ENCODE measurements at places on chromosomes 2 and 18.

GRCh38 chr2:38982498-38982897 is 92.8 kb downstream of the ARHGEF33 start:
- no peak for DNase-seq

- no peak for DNase-seq
These were observed 156.0 kb downstream of the TANC1 start for GRCh38 chr2:159124441-159124911.

- no peak for DNase-seq
These were observed 104.4 kb upstream of the SALL3 start for GRCh38 chr18:78875016-78875777.

- no peak for DNase-seq
These were observed 115.6 kb downstream of the PPP1R1C start for GRCh38 chr2:182101263-182101662.

DNA sequence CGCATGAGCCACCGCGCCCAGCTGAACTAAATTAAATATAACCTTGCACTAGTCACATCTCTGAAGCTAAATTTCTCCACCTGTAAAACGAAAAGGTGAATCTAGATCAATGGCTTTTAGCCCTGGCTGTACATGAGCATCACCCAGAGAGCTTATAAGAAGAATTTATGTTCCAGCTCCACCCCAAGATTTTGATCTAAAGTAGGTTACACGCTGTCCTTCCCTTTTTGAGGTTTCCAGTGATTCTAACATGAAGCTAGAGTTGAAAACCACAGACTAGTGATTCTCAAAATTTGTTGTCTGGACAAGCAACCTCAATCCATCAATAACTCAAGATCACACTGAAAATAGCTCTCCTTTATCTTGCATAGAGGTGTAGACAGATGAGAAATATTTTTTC is 208.8 kb upstream of the CRIM1 start:
- DNase-seq: no peak

DNA sequence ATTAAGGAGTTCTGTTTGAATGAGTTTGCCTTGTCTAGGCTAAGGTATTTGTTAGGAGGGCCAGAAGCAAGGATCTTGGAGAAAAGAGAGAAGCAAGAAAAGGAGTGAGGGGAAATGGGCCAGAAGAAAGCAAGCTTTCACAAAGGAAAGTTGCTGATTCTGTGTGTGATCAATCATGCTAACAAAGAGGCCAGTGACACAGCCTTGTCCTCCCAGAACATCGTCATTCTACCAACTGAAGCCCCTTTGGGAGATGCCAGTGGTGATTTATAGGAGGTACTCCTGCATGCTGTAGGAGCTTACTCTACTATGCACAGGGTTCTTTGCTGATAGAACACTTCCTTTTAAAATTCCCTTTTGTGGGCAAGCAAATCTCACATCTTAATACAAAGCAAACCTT is 449.2 kb upstream of the SPRED2 start:
- DNase-seq: no peak

DNA sequence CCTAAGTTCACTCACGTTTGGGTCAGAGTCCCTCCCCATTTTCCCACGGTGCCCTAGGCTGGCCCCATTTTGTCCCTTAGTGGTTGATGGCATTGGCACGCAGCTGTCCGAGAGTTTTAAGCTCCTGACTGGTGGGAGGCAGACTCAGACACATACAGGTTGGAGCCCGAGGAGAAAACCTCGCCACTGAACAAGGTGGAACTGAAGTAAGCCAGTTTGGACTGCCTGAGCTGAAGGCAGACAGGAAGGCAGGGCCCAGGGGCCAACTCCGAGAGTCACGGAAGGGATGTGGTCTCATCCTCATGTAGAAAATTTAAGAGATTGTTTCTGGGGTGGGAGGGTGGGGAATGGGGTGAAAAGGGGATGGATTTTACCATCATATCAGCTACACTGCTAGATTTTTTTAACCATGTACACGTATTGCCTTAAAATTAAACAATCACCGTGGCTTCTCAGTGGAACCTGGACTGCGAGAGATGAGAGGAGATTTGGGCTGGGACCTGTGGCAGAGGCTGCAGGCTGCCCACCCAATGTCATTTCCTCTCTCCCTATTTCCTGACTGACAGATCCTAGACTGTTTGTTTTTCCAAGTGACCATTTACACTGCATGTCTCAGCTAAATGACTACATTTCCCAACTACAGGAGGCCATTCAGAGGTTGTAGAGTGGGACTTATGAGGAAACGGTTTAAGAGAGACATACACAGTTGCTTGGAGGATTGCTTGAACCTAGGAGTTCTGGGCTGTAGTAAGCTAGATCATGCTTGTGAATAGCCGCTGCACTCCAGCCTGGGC is 19.4 kb upstream of the NMUR1 start:
- DNase-seq: no peak

DNA sequence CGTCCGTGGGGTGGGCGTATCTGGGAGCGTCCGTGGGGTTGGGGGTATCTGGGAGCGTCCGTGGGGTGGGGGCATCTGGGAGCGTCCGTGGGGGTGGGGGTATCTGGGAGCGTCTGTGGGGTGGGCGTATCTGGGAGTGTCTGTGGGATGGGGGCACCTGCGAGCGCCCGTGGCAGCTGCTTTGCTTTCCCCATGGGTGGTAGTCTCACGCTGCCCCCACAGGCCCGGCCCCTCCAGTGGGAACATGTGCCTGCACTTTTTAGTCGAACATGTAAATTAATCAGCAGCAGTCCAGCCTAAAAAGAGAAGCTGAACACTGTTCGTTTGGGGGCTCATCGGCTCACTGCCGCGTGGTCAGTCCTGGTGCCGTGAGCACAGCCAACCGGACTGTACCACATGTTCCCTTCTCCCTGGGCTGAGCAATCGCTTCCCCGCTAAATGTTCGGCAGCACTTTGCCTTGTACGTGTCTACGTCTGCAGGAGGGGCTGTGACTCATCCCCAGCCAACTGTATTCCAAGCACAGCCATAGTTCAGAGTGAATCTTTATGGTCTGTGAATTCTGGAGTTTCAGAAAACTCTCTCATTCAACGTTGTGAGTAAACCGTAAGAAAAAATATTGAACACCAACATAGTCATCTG is 271.5 kb downstream of the AGAP1 start:
- DNase-seq: no peak

DNA sequence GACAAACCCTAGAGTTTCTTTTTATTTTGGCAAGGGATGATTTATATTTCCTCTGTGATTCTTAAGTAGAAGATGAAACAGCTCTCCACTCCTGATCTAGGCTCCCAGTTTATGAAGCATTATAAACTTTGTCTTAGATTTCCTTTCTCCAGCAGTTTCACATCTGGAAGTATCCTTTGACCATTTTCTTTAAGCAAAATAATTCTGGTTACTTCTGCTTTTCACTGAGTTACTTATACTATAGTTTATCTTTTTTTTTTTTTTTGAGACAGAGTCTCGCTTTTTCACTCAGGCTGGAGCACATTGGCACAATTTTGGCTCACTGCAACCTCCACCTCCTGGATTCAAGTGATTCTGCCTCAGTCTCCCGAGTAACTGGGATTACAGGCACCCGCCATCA is 45.5 kb downstream of the KCMF1 start:
- no peak for DNase-seq

GRCh38 chr18:57798713-57799373 is 4.3 kb downstream of the ATP8B1 start:
- no peak for DNase-seq

- no peak for DNase-seq
These were observed 30.2 kb upstream of the LONRF2 start for GRCh38 chr2:100352521-100352920.

DNA sequence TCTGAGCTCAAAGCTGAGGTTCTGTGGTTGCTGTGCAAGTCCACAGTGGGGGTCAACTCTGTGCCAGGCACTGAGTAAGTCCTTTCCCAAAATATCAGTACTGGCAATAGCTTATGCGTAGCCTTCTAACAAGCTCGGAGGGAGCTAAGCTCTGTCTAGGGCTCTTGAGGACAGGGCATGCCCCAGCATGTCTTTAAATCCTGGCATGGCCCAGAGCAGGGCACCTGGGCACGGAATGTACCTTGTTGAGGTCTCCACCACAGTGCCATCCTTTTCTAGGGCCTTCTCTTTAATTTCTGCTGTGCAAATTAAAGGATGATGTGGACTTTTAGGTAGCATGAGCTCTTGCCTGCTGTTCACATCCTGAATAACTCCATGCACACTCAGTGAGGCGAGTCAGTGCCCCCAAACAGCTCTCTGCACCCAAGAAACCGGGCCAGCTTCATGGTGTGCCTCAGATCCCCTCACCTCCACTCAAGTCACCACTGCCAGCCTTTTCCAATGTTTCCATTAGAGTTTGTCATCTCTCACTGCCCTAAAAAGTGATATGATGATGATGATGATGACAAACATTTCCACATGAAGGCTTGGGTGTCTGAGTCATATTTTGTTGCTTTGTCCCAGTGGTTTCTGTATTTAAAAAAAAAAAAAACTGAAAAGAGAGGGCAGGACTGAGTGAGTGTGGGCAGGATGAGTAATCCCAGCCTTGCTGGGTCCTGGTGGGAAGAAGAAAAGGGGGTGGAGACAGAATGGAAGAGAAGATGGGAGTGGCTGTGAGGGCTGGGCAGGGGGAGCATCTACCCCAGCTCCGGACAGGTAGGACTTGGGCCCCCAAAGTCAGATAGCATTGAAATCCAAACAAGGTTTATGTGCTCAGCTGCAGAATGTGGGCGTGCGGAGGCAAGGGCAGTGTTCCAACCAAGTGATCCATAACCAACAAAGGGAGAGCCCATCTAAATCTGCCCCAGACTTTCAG is 78.9 kb downstream of the ZBTB7C start:
- DNase-seq: no peak

GRCh38 chr2:119117891-119118882 is 40.4 kb downstream of the C1QL2 start:
- no peak for DNase-seq

GRCh38 chr18:46097431-46097800 is 680 bp downstream of the ATP5F1A start:
- DNase-seq: no peak

DNA sequence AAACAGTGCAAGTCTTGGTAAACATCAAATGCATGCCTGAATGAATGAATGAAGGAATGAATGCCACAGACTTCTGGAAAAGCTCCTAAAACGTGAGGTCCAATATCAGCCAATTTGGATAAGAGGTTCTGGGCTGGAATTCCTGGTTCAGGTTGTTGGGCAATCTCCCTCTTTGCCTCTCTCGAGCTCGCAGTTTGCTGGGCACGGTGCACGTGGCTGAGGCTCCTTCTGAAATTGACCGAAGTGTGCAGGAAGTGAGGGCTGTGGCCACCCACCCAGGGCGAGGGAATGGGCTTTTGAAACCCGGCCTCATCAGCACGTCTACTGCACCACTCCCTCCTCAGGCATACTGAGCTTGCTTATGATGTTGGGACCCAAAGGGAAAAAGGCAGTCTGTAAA is 288.8 kb upstream of the HS6ST1 start:
- DNase-seq: no peak

GRCh38 chr2:32965523-32966171 is 18.9 kb downstream of the LTBP1 start:
- no peak for DNase-seq

DNA sequence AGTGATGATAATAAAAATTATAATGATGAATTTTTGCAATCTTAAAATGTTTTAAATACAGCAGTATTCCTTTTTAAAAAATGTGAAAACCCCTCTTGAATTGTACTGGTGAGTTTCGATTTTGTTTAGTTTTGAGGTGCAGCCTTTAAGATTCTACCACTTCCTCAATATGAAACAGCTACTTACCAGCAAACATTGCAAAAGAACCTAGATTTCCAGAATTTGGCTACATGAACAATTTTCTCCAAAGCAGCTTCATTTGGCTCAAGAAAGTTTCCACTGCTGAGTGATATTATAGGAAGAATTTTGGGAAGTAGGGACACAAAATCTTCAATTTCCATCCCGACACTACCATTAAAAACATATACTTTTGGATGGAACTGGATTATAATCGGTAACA is 12.0 kb downstream of the TCF4 start:
- no peak for DNase-seq

- no peak for DNase-seq
These were observed 2146.1 kb upstream of the CELF4 start for GRCh38 chr18:39711701-39712100.

GRCh38 chr2:100928235-100928634 is 73.9 kb upstream of the RPL31 start:
- no peak for DNase-seq

- no peak for DNase-seq
These were observed 95.9 kb upstream of the LCLAT1 start for GRCh38 chr2:30351116-30351515.

DNA sequence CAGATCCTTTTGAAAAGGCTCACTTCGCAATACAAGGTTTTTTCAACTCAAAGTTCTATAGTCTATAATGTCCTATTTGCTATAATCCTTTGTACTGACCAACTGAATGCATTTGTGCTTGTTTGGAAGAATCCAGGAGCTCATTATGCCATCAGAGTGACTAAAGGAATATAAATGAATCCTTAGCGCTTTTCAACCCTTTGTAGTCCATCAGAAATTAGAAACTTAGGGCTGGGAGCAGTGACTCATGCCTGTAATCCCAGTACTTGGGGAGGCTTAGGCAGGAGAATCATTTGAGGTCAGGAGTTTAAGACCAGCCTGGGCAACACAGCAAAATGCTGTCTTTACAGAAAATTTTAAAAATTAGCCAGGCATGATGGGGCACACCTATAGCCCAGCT is 330.2 kb upstream of the CHAC2 start:
- DNase-seq: no peak

DNA sequence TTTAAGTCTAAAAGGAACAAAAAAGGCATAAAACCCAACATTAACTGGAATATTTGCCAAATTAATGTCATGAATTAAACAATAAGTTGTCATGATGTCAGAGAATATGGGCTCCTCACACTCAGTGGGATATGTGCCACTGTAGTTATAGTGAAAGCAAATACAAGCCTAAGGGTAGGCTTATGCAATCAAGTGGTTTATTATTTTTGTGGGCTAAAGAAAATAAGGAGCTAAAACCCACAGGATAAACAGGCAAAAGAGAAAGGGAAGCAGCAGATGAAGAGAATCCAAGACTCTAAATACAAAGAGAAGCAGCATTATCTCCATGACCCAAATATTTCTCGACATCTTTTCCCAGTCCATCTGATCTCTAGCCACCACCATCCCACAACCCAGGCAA is 17.5 kb downstream of the YWHAQ start:
- no peak for DNase-seq

DNA sequence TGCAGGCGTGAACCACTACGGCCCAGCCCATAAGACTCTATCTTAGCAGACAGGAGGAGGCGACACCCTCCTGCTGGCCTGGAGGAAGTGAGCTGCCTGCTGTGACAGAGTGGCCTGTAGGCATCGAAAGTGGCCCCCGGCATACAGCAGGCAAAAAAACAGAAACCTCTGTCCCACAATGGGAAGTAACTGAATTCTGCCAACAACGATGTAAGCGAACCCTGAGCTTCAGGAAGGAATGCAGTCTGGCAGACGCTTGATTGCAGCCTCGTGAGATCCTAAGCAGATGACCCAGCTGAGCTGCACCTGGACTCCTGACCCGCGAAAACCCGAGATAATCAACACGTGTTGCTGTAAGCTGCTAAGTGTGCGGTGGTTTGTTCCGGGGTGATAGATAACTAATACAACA is 13.6 kb downstream of the MRO start:
- no peak for DNase-seq

DNA sequence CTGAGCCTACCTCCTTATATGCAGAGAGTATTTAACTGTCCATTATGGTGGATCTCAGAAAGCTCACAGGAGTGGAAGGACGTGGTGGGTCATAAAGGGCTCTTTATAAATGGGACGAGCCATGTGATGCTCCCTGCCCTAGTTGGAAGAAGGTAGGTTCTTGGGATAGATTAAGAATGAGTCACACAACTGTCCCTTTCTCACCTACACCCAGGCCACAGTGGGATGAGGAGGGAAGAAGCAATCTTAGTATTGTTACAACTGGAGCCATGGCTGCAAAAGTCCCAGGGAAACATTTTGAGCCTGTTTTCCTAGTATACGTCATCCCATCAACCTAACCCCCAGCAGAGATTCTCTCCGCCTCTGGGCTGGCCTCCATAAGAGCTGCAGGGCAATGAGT is 229.9 kb downstream of the TTC32 start:
- DNase-seq: no peak

All from stimulated activated CD8-positive, alpha-beta memory T cell treated with anti-CD3 and anti-CD28 coated beads, Interleukin-7, amount 100 ng/mL, for 1 hour (primary cell).